ENCODE measurements at places on chromosomes 2 and 18.
A peak's percentile ranks its signal among the peaks of the same experiment; 100 is the strongest.

- DNase-seq = no peak
These were observed 3.3 kb upstream of the ALLC start for GRCh38 chr2:3654531-3655225.

DNA sequence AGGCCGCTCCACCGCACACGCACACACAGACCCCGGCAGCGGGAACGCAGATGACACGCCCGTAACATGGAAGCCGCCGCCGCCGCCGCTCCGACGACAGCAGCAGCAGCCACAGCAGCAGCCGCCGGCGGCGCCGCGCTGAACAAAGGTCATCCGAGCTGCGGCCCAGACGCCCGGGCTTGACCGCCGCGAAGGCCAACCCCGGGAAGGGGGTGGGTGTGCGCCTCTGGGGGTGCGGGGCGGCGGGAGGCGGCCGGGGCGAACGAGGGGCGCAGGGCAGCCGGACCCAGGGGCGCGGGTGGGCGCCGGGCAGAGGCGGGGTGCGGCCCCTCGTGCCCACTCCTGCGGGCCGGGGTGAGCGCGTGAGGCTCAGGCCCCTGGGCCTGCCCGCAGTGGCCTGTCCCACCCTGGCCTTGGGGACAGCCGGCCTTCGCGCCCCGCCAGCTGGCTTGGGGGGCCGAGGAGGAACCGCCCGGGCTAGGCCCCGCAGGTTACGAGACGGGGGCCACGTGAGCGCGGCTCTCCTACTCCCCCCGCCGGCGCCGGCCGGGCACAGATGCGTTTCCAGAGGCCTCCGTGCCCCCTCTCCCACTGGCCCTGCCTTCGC lies 1.0 kb upstream of the ZNF532 start:
- DNase-seq = peak; percentile 61

- DNase-seq = no peak
These were observed 82.0 kb upstream of the RANBP2 start for GRCh38 chr2:108637304-108637669.

- DNase-seq = no peak
These were observed 11.8 kb downstream of the DBI start for GRCh38 chr2:119378566-119378965.

GRCh38 chr18:6859676-6860422 lies 130.3 kb downstream of the ARHGAP28 start:
- DNase-seq = no peak

GRCh38 chr2:237701033-237701858 lies 73.9 kb downstream of the LRRFIP1 start:
- DNase-seq = no peak

DNA sequence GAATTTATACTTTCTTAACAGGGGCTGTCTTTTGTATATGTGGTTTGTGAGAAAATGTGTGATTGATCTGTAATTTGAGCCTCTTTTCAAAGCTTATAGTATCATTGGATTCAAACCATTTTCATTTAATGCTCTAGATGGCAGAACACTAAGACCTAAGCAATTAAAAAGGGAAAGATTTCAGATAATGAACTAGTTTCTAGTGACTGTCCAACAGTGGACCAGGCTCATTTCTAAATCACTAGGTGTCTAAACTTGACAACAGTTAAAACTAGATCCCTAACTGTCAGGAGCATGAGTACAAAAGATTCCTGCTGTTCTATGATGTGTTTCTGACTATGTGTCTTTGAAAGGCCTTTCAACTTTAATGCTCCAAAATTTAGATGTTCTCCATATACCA lies 54.6 kb downstream of the ANKRD44 start:
- DNase-seq = no peak

GRCh38 chr2:167249197-167249596 lies 360.9 kb downstream of the XIRP2 start:
- DNase-seq = no peak

GRCh38 chr2:172783165-172783898 lies 47.7 kb downstream of the RAPGEF4 start:
- no peak for DNase-seq

DNA sequence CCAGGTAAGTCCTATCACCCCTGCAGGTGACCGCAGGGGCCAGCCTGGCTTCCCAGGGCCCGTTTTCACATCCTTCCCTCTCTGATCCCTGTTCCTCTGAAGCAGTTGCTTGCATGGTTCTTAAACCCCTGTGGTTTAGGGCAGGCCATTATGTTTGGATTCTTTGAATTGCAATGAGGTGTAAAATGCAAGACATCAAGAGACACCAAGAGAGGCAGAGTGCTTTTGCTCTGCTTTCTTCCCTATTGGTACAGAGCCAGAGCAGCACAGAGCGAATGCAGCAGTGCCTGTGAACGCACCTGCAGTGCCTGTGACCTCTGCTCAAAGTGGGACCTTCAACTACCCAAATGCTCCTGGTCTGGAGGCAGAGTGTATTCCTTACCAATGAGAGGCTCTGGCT lies 7.6 kb downstream of the RFX8 start:
- DNase-seq = no peak

DNA sequence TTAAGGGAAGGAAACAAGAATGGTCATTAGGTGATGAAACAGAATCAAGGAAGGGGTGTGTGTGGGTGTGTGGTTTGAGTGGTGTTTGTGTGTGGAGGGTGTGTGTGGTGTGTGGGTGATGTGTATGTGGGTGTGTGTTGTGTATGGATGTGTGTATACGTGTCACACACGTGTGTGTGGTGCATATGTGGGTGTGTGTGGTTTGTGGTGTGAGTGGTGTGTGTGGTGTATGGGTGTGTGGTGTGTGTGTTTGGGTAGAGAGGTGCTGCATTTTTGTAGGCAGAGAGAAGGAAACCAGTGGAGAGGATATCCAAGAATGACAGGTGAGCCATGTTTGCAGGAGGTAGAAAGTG lies 1.1 kb upstream of the CEP192 start:
- DNase-seq = no peak

- DNase-seq = no peak
These were observed 7.4 kb downstream of the DYSF start for GRCh38 chr2:71460595-71461303.

GRCh38 chr2:101305035-101305434 lies 3.5 kb downstream of the RNF149 start:
- DNase-seq = no peak

DNA sequence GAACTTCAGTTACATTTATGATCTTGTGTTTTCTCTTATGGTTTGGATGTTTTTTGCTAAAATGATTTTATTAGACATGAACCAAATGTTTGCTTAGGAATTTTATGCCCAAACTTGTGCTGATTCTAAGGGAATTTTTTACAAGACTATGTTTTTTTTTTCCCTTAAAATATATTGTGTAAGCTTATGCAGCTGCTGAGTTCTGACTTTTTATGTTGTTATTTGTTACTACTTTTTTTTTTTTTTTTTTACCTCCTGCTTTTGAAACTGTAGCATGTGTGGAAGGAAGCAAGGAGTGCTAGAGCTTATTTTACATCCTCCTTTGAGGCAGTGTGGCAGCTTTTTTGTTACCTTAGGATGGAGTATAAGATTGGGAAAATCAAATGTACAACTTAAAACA lies 6.0 kb upstream of the DNAH7 start:
- DNase-seq = no peak

DNA sequence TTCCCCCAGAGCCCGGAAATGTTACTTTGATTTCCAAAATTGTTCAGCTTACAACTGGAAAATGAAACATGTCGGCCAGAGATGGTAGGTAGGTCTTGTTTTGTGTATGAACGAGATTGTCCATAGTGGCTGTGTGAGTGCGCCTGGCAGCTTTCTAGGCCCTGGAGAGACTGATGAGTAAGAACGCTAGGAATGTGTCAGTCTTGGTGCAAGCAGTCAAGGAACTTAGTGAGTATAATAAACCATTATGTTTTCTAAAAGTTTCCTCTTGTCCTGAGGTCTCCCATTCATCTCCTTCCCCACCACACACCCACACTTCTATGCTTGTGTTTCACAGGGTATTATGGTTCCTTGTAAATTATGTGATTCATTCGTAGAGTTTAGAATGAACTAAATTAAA lies 234.2 kb downstream of the CDH2 start:
- no peak for DNase-seq

DNA sequence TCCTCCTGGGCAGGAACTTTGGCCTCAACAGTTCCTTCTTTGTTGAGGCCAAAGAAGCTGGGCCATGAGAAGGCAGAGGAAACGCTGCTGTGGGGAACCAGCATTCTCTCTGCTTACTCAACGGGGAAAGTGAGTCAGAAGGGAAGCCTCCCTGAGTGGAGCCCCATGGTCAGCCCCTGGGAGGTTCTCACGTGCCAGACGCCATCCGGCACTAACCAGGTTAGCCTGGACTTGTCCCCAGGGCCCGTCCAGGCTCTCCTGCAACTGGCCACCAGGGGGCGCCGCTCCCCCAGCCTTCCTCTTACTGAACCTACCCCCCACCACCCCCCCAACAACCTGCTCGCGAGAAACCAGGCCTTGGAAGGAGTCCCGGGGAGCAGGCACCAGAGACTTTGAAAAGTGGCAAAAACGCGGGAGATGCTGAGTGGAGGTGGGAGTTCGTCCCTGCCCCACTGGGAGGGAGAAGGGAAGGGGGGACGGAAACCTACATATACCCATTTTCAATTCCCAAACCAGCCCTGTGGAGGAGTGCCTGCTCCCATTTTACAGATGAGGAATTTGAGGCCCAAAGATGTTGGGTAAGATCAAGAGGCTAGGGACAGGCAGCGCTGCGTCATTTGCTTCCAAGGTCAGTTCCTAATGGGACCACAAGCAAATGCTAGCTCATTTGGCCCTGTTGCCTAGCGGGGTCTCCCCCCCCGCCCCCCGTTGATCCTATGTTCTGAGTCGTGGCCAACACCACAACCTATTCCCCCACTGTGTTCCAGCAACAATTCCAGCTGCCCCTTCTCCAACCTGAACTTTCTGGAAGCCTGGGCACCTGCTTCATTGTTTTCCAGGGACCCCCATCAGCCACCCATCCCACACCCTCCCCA lies 20.0 kb downstream of the TEX44 start:
- peak; percentile 96 for DNase-seq

GRCh38 chr2:96730212-96730611 lies 9.7 kb downstream of the LMAN2L start:
- no peak for DNase-seq

GRCh38 chr2:175003875-175004729 lies 1.1 kb downstream of the CHN1 start:
- no peak for DNase-seq

- no peak for DNase-seq
These were observed 90.5 kb downstream of the RBM43 start for GRCh38 chr2:151171186-151171585.

- no peak for DNase-seq
These were observed 180.6 kb downstream of the IRS1 start for GRCh38 chr2:226618875-226619605.

- no peak for DNase-seq
These were observed 1042.3 kb upstream of the NRXN1 start for GRCh38 chr2:52074130-52074719.

- DNase-seq = no peak
These were observed 14.7 kb downstream of the SLC14A1 start for GRCh38 chr18:45738660-45739059.

DNA sequence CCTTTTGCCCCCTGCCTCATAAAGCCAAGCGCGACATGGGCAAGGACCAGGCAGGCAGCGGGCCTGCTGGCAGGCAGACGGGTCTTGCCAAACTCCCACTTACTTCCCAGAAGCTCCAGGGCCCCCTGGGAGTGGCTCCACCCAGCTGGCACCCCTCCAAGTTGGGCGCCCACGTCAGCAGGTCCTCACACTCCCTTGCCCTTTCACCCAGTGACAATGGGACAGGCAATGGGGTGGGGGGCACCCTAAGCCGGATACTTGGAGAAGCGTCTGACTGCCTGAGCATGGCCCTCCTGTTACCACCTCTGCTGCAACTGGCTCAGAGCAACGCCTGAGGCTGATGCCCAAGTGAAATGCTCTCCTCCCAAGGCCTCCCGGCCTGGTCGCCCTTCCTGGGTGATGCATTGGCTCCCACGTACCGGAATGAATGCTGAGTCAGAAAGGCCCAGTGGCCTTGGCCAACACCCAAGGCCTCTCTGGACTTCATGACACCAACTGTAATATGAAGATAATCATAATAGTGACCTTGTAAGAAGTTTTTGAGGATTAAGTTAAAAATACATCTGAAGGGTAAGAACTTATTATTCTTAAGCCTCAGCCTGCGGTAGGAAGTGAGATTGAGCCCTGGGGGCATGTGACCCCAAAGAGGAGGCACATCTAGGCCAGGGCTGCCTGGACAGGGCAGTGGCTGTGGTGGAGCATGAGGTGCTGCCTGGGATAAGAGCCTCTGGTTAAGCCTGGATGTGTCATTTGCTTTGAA lies 31.6 kb downstream of the KCNK3 start:
- peak; percentile 61 for DNase-seq

GRCh38 chr2:209431701-209432100 lies 7.9 kb downstream of the MAP2 start:
- DNase-seq = no peak

GRCh38 chr2:230134496-230135129 lies 65.9 kb upstream of the SLC16A14 start:
- no peak for DNase-seq

- no peak for DNase-seq
These were observed 55.2 kb downstream of the STK39 start for GRCh38 chr2:168191955-168192785.

- DNase-seq = peak; percentile 74
These were observed 2.3 kb upstream of the ALKAL2 start for GRCh38 chr2:290090-290722.

GRCh38 chr2:55869637-55870325 lies 53.8 kb downstream of the EFEMP1 start:
- DNase-seq = no peak
